H9 (cell line): ENCODE measurements at places on chromosomes 3 and 15.
A peak's percentile ranks its signal among the peaks of the same experiment; 100 is the strongest.

DNA sequence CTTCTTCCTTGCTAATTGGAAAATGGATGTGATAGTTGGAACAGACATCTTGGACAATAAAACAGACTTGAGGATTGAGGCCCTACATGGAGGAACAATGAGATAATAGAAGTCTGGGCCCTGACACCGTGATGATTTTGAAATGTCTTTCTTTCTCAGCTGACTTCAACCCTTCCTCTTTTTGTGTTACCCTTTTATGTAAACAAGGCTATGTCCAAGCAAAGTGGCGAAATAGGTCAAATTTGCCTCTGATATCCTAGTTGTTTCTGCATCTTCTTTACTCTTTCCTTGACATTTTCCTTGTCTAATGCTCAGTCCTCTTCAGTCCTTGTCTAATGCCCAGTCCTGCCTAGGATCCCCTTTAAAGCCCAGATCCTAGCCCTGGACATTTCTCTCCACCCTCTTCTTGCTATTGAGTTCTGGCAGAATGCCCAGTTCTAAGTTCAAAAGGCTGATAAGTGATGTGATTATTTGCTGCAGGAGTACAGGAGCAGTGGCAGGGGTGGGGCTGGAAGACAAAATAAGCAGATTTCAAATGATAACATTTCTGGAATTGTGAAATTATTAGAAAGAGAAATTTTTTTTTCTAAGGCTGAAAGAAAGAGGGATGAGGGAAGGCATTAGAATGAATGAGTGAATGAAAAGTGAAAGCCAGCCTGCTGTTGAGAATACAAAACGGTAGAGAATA lies 6.5 kb upstream of the VPS8 start:
- no peaks in the 10 kb centered on the region for H3K4me1 ChIP-seq
- DNase-seq, result no peak
- H3K27me3 ChIP-seq, result no peaks in the 10 kb centered on the region
- H3K4me3 ChIP-seq, result no peak overlapping the region
- no peak overlapping the region for H3K27ac ChIP-seq

DNA sequence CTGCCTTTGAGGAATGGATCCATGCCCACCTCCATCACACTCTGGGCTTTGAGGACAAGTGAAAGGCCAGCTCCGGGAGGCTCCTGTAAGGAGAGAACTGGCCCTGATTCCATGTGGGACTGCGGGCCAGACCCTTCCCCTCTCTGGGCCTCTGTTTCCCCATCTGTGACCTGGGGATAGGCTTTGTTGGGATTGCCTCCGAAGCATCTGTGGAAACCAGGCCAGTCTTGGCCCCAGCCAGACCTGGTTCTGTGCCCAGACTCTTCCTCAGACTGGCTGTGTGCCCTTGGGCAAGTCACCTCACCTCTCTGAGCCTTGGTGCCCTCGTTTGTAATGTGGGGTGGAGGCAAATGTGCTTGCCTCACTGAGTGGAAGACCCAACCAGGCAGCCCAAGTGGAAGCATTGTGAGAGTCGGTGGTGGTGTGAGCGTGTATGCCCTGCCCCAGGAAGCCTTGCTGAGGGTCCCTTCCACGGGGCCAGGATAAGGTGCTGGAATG lies 21.0 kb upstream of the SEC13 start:
- no peaks in the 10 kb centered on the region for H3K36me3 ChIP-seq
- H3K27ac ChIP-seq, result no peak overlapping the region
- H3K4me1 ChIP-seq, result 0 out of 2 replicates have a peak, but pooled peaks cover 2% of the 10 kb centered on the region
- H3K4me3 ChIP-seq, result no peak overlapping the region

- no peaks in the 10 kb centered on the region for H3K27me3 ChIP-seq
- H3K36me3 ChIP-seq, result no peaks in the 10 kb centered on the region
- H3K4me1 ChIP-seq, result no peaks in the 10 kb centered on the region
Observed at GRCh38 chr3:64055076-64055475, 31.8 kb upstream of the PSMD6 start.

DNA sequence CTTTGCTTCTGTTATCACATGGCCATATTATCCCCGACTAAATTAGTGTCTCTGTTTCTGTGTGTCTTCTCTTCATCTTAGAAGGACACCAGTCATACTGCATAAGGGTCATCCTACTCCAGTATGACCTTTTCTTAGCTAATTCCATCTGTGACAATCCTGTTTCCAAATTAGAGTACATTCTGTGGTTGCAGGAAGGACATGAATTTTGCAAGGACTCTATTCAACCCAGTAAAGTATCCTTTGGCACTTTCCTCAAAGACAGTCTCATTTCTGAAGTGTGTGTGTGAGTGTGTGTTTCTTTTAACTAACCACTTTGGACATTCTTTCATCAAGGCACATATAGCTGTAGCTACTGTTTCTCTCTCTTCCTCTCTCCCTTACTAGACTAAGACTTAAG lies 15.2 kb upstream of the MME start:
- no peaks in the 10 kb centered on the region for H3K4me1 ChIP-seq
- H3K4me3 ChIP-seq, result no peak overlapping the region
- DNase-seq, result no peak
- H3K27me3 ChIP-seq, result no peaks in the 10 kb centered on the region

DNA sequence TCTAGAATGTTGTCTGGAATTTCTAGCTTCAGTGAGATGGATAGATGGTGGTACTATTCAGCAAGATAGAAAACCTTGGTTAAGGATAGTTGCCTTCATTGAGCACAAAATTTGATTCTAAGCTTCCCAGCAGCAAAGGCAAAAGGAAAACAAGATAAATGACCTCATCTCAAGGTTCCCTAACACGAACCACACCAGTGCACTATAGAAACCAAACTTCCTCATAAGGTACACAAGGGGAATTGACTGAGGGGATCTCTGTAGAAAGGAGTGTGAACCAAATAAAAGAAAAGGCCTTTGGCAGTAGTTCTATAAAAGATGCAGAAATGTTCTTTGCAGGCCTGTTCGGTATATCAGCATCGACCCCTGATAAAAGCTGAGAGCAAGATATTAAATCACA lies 288.9 kb downstream of the SHQ1 start:
- H3K36me3 ChIP-seq, result peaks cover 5% of the 10 kb centered on the region; the same call in 1 of the 3 replicates
- H3K4me3 ChIP-seq, result no peak overlapping the region
- DNase-seq, result no peak
- no peaks in the 10 kb centered on the region for H3K27me3 ChIP-seq

DNA sequence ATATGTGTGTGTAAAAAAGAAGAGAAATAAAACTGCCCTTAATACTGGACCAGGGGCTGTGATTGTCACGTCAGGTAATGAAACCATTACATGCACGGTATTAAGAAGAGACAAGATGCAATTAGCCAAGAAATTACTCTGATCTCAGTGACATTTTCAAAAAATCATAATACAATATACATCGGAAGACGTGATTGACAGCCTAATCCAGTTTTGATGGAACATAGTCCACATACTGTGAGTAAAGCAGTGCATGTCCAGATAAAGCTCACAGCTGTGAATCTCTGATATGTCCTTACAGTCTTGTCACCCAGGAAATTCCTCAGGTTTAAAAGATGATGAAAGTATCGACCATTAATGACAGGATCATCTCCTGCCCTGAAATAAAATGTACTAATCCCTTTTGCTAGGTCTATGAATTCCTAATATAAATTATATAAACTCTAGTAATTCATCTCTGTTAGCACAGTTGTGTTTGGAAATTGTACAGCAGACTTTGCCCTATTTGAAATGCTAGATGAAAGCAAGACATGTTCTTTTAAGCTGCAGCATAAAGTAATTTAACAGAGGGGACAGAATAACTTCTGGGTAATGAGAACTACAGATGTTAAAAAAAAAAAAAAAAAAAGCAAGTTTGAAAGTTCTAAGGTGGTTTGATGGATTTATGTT lies 119.5 kb upstream of the TMCO5A start:
- H3K4me3 ChIP-seq, result no peak overlapping the region
- no peak for DNase-seq
- no peak overlapping the region for H3K27ac ChIP-seq
- no peaks in the 10 kb centered on the region for H3K4me1 ChIP-seq
- no peaks in the 10 kb centered on the region for H3K36me3 ChIP-seq
- no peaks in the 10 kb centered on the region for H3K27me3 ChIP-seq

DNA sequence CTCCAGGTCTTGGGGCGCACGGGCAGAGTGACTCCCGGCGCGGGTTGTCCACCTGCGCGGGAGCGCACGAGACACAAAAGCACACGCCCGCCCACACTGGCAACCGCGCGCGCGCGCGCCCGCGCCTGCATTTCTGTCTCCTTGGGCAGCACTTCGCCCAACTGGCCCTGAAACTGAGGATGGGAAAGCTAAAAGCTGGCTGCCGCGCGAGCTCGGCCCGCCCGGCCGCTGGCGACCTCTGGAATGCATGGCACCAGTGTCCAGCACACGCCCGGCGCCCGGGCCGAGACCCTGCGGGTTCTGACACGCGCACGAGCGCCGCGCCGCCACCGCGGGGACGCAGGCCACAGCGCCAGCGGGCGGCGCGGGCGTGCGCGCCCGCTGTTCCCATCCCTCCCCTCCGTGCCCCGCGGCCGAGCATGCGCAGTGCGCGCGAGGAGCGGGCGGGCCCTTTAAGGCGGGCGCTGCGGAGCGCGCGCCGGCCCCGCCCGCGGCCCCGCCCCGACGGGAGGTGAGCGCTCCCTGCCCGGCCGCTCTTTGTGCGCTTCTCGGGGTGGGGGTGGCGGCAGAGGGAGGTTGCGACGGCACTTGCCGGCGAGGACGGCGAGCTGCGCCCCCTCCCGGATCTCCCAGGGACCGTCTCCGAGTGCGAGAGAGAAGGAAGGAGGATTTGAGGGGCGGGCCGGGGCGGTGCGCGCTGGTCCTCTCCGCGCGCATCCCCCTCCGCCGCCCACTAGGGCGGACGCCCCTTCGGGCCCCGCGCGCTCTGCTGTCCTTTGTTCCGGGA lies 1.0 kb upstream of the MEX3B start:
- H3K36me3 ChIP-seq, result peaks cover 10% of the 10 kb centered on the region
- H3K27me3 ChIP-seq, result no peaks in the 10 kb centered on the region; the same call in 1 of the 2 replicates
- H3K4me3 ChIP-seq, result peak overlapping the region; percentile 97

DNA sequence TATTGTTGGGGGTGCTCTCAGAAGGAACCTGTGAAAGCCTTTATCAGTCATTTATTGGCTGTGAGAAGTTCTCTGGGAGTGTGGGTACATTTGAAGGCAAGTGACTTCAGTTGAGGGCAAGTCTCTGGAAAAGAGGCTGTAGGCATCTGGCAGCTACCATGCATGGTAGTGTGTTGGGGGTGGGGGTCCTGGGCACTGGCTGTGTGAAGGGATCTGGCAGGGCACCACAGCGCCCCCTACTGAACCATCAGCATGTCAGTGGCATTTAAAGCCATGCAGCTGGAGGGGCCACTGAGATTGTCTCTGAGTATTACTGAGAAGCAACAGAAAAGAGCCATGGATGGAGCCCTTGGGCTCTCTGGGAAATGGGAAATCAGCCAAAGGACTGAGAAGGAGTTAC lies 30.6 kb downstream of the CRTAP start:
- H3K4me1 ChIP-seq, result no peaks in the 10 kb centered on the region
- H3K27ac ChIP-seq, result no peak overlapping the region
- DNase-seq, result peak; percentile 79
- H3K4me3 ChIP-seq, result no peak overlapping the region

DNA sequence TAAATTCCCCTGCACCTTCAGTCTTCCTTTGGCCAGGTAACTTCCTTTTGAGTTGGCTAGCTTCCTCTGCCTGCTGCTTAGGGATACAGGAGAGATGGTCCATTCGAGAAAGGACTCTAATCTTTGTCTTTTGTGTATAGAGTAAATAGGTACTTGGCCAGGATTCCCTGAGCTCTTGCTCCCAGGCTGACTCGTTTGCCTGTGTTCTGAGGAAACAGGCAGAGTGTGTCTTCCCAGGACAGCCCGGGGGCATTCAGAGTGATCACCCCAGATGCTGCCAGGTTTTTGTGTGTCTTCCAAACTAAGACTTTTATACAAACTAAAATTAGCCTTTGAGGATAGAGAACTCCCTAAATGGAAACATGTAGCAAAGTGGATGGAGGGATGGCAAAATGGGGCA lies 39.5 kb downstream of the TMEM108 start:
- H3K36me3 ChIP-seq, result peaks cover 4% of the 10 kb centered on the region; the same call in 2 of the 3 replicates
- no peak overlapping the region for H3K4me3 ChIP-seq
- no peaks in the 10 kb centered on the region for H3K27me3 ChIP-seq
- H3K4me1 ChIP-seq, result no peaks in the 10 kb centered on the region
- H3K27ac ChIP-seq, result no peak overlapping the region

GRCh38 chr3:46242120-46242519 lies at the start of gene CCR3:
Gene CCR3, plus strand, starts transcription at chr3:46242460. Its CDS starts 22,699 bp downstream, at chr3:46265159.
- no peaks in the 10 kb centered on the region for H3K36me3 ChIP-seq
- no peaks in the 10 kb centered on the region for H3K27me3 ChIP-seq
- no peak for DNase-seq

DNA sequence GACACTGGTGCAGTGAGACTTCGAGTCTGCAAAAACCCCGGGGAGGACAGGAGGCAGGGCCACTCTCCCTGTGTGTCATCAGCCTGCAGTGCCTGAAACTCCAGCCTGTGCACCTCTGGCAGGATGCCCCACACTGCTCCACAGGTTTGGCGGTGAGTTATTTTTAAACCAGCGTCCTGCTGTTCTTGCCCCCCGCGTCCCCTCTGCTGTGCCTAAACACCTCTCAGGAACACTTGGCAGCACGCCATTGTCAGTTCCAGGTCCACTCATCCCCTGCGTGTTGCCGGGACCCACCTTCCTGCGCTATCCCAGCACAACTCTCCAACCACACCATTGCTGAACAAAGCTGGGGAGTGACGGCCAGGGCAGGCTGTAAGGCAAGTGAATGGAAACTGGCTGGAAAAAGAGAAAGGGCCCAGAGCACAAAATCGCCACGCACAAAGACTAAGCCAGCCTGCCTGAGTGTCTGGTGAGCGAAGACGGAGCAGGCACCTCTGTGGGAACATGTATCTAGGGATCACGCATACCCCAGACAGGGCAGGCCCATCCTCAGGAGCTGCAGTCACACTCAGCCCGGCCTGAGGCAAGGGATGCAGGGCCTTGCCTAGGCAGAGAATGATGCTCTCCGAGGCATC lies 3.1 kb upstream of the PLA2G4F start:
- peaks cover 11% of the 10 kb centered on the region for H3K36me3 ChIP-seq
- H3K27ac ChIP-seq, result no peak overlapping the region
- H3K4me3 ChIP-seq, result no peak overlapping the region

DNA sequence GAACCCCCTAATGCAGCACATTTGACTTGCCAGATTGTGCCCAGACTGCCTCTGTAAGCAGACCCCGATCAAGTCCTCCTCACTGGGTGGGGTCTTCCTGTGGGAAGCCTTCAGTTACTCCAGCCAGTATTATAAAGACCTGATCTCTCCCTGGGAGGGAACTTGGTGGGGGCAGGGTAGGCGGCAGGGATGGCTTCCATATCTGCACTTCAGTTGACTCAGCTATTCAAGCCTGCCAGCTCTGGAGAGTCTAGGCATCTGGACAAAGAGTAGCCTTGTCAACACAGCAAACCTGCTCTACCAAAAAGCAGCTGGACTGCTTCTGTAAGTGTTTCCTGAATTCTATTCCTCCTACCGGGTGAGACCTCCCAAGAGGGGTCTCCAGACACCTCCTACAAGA lies 21.0 kb upstream of the SLC25A38 start:
- H3K27ac ChIP-seq, result no peak overlapping the region
- DNase-seq, result no peak
- no peaks in the 10 kb centered on the region for H3K27me3 ChIP-seq
- no peak overlapping the region for H3K4me3 ChIP-seq
- no peaks in the 10 kb centered on the region; the same call in 2 of the 3 replicates for H3K36me3 ChIP-seq
- H3K4me1 ChIP-seq, result no peaks in the 10 kb centered on the region

GRCh38 chr3:66386011-66386924 lies 114.6 kb downstream of the LRIG1 start:
- no peak for DNase-seq
- H3K4me1 ChIP-seq, result no peaks in the 10 kb centered on the region
- no peaks in the 10 kb centered on the region for H3K27me3 ChIP-seq
- H3K27ac ChIP-seq, result no peak overlapping the region
- H3K4me3 ChIP-seq, result no peak overlapping the region
- peaks cover 65% of the 10 kb centered on the region for H3K36me3 ChIP-seq
